ENCODE measurements at places on chromosomes 4 and X.
A peak's percentile ranks its signal among the peaks of the same experiment; 100 is the strongest.

GRCh38 chr4:133147286-133147821 lies 1.7 kb upstream of the PCDH10 start:
- DNase-seq = no peak

DNA sequence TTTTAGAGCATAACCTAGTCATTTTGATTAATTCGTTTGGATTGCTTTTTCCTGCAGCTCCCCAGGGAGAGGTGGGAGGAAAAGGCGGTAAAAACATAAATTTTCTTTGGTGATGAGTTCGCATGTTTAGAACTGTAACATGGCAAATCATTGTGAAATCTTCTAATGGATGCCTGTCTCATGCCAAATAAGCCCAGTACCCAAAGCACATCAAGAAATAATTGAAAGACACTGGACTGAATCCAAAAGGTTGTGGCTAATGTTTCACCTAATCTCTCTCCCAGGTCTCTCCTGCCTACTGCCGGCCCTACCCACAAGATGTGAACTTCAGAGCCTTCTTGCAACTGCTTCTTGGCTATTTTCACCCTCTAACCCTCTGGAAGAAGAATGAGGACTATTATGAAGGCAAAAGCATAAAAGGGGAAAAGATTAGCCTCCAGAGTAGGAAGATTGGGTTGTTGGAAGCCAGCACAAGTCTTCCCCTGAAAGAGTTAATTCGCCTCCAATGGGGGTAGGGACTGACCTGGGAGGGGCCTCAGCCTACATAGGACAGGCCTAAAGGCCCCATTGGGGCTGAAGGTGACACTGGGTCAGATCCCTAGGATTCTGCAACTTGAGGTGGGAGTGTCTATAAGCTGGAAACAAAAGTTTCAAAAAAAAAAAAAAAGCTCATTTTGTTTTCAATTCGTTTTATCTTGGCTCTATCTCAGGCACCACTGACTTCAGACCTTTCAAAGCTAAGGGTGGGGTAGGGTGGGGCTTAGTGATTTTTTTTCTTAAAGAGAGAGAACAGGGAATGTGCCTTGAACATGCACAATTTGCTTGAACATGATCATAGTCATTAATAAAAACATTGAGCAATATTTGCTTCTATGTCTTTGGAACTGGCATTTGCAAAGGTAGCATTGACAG lies 278.6 kb upstream of the KLF3 start:
- DNase-seq = no peak

- DNase-seq = no peak
Measured at GRCh38 chrX:46330981-46331380, 214.2 kb downstream of the ZNF674 start.

- no peak for DNase-seq
Measured at GRCh38 chr4:136319789-136320464, 1212.4 kb downstream of the PCDH18 start.

- DNase-seq = no peak
Measured at GRCh38 chrX:11349661-11350337, 56.6 kb downstream of the AMELX start.

DNA sequence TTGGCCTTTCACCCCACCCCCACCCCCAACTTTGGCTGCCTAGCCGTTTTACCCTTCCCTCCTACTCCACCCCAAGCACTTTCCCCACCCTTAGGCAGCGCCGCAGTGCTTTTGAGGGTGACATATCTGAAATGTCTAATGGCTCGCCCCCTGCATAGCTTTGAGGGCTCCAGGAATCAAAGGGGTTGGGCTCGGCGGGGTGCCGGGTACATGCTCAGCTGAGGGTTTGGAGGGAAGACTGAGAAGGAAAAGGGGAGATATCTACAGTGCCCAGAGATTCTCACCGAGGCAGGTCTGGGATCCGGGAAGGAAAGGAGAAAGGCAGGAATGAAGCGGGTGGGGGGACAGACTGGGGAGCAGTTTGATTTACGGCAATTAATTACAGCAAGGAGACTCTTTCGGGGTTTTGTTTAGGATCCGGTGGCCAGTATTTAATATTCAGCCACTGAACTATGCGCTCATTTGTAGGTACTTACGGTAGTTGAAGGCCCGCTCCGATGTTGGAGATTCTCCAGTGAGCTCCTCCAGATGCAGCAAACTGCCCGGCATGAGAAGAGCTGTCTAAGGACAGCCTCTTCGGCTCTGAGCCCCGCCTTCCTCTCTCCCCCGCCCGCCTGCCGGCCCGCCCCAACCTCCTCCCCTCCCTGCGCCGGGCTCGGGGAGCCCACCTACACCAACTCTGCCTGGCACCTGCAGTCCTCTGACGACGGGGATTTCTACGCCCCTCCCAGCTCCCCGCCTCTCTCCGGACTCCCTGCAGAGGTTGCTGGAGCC lies at the start of gene IGSF1:
Gene IGSF1, minus strand, starts transcription at position 569 of the 774 bp plus-strand sequence. CDS start 2,632 bp downstream, outside the sequence.
- DNase-seq = peak; percentile 61
